ENCODE measurements at places on chromosomes 16 and 17.
A peak's percentile ranks its signal among the peaks of the same experiment; 100 is the strongest.

- no peak for DNase-seq
These were observed 174.3 kb upstream of the CHMP6 start for GRCh38 chr17:80817321-80817845.

DNA sequence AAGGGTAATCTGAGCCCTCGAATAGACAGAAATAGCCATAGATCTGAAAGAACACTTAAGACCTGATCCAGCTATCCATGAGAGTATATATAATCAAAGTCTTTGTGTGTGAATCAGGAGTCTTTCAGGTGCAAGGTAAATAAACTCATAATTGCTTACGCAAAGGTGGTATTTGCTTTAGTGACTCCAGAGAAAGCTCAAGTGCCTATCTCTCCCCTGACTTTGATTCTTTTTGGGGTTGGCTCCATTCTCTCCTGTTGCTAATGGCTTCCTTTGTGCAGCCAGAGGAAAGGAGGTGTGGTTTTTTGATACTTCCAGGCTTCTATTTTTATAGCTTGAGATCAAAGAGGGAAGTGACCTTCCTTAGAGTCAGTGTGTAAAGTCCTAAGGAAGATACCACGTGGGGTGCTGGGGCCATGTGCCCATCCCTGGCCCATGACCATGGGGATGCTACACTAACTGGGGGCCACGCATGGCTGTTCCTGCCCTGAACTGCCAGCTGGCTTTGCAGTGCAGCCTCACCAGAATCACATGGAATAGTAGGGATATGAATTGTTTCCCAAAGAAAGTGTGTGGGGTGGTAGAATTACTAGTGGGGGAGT lies 45.8 kb downstream of the TENT4B start:
- DNase-seq, result no peak

- DNase-seq, result no peak
These were observed 77.8 kb downstream of the WWP2 start for GRCh38 chr16:69839798-69840409.

- peak; percentile 90 for DNase-seq
These were observed 66.2 kb downstream of the TNFRSF13B start for GRCh38 chr17:16905593-16906191.

DNA sequence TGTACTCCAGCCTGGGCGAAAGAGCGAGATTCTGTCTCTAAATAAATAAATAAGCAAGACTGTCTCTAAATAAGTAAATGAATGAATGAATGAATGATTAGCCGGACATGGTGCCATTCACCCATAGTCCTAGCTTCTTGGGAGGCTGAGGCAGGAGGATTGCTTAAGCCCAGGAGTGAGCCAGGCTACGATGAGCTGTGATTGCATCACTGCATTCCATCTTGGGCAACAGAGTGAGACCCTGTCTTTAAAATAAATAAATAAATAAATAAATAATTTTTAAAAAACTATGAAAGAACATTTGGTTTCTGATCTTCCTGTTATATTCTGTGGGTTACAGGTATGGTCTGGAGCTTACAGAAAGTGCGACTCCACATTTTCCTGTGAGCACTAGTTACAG lies 65.0 kb downstream of the C17orf58 start:
- no peak for DNase-seq

- DNase-seq, result peak; percentile 22
These were observed 496 bp downstream of the EZH1 start for GRCh38 chr17:42744283-42744805.

DNA sequence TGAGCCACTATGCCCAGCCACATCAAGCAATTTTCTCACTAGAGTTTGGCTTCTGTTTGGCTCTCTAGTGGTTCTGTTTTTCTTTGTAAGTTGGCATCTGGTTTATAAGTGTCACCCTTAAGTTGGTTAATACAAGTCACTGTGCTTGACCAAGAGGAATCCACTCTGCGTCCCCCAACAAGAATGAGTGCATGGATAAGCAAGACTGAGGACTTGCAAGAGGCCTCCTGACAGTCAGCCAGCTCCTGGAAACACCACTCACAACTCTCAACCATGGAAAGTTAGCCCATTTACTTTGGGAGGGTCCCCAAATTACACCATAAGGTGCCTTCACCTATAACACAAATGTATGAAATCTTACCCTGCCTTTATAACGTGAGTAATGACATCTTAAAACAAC lies 7.6 kb downstream of the RFWD3 start:
- no peak for DNase-seq

GRCh38 chr17:560432-560873 lies 154.2 kb downstream of the VPS53 start:
- DNase-seq, result no peak

DNA sequence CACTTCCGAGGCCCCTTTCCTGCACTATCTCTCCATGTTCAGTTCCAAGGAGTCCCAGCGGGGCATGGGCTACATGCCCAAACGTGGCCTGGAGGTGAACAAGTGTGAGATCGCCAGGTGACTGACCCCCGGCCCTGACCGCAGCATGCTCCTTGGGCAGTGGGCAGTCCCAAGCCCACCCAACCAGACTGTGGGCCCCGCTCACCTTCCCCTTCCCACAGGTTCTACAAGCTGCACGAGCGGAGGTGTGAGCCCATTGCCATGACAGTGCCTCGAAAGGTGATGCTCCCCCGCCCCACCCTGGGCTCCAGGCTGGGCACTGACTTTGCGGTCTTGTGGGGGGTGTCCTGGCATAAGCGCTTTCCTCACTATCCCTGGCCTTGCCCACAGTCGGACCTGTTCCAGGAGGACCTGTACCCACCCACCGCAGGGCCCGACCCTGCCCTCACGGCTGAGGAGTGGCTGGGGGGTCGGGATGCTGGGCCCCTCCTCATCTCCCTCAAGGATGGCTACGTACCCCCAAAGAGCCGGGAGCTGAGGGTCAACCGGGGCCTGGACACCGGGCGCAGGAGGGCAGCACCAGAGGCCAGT lies 4.7 kb downstream of the CORO1A start:
- DNase-seq, result no peak

GRCh38 chr17:16415031-16415924 lies at the start of gene TRPV2:
Gene TRPV2, plus strand, starts transcription at chr17:16415571. Its CDS starts 2,098 bp downstream, at chr17:16417669.
- DNase-seq, result no peak

- DNase-seq, result no peak
These were observed 6.9 kb downstream of the GAA start for GRCh38 chr17:80108036-80108971.

GRCh38 chr17:17093764-17094163 lies 51.5 kb downstream of the MPRIP start:
- no peak for DNase-seq

- DNase-seq, result no peak
These were observed 349.8 kb downstream of the SEC14L1 start for GRCh38 chr17:77490361-77491183.

DNA sequence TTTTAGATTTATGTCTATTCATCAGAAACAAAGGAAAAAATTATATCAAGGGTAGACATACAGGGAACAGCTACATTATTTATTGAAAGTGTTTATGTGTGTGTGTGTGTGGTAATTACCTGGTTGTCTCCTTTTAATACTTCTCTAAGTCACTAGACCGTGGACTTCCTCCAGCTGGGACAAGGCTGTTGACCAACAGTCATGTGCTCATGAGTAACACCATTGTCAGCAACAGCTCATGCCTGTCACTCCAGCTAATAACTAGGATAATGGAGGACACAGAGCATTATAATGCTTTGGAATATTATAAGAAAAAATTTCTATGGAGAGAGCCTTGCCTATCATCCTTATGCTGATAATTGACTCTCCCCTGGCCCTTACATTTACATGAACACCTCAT lies 125.3 kb upstream of the SALL1 start:
- DNase-seq, result no peak

GRCh38 chr17:42276359-42276608 lies at the start of gene STAT5B:
Gene STAT5B, minus strand, starts transcription at chr17:42276391. Its CDS starts 44,264 bp downstream, at chr17:42232127.
- DNase-seq, result no peak

- DNase-seq, result peak; percentile 12
These were observed 73.5 kb upstream of the KIF2B start for GRCh38 chr17:53749178-53749577.

DNA sequence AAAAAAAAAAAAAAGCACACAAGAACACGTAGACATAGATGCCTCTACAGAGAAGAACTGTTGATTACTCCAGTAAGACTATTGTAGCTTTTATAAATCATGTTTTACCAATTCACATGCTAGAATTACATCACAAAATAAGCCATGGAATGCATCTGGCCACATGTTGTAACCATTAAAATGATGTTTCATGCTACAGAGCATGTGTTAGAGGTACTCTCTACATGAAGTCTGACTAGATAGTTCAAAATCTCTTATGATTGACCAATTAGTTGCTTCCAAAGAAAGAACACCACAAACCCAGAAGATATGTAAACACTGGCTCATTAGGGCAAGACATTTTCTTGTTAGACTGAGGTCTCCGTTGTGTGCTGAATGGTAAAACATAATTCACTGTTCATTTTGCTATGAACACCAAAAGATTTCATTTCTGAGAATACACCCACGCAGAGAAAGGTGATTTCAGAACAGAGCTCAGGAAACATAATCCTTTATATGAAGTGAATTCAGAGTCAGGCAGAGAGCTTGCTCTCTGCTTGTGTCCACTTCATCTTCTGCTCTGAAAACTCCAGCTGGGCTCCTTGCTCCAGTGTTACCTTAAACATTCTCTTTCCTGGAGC lies 411.4 kb upstream of the SOX9 start:
- DNase-seq, result no peak

Measured in HS-27A (cell line).